ENCODE measurements at places on chromosomes 4 and X.

- DNase-seq = peak; percentile 76
These were observed 654 bp upstream of the DDIT4L start for GRCh38 chr4:100190643-100191600.

GRCh38 chr4:94428884-94429283 lies 22.9 kb upstream of the PDLIM5 start:
- no peak for DNase-seq

DNA sequence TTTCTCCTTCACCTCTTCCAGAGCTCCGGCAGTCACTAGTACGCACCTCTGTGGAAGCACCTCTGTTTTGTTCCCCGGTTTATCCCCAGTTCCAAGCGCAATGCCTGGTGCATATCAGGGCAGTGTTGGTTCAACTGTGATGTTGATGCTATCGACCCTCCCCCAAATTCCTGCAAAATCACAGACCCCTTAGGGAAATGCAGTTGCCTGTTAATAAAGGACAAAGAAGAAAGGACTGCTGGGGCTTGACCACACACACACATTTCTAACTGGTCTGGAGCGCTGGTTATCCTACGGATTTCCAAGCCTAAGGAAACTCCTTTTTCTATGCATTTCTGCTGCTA lies 530 bp upstream of the NMU start:
- DNase-seq = peak; percentile 64

DNA sequence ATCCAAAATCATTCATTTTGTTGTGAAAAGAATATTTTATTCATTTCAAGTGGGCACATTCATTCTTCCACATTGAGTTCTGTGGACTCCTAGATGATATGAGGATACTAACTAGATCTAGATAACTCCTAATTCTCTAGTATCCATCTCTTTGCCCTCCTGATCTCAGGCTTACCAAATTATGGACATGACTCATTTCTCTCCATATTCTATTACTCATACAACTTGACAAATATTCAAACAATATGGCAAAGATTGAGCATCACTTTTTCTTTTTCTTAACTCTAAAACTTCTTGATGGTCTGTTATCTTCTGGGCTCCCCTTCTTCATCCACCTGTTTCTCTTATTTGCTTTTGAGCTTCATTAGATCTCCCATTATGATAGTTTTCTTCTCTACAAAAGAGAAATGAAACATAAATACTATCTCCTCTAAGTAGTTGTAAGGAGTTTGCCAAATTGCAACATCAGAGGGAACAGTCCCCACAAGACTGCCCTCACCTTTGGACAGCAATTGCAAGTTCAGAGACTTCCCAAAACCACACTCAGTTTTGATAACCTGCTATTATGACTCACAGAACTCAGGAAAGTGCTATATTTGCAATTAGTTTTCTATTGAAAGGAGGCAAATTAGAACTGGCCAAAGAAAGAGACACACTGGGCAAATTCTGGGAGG lies 422.9 kb downstream of the SPRY1 start:
- no peak for DNase-seq

DNA sequence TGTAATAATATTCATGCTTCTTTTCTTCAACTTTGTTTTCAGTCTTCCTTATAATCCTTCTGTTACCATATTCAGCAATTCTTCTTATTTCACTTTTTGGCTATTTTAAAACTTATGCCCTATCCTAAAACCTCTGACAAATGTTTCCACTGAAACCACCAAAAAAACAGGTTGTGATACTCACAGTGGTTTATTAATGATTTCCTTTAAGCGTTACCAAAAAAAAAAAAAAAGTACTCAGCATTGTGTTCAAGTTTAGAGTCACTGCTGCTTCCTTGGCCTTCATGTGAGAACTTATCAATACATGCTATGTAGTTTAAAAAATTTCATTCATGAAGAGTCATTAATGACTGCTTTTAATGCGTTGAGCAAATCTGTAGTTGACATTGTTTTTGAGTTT lies 35.4 kb upstream of the UGT2A3 start:
- DNase-seq = no peak

DNA sequence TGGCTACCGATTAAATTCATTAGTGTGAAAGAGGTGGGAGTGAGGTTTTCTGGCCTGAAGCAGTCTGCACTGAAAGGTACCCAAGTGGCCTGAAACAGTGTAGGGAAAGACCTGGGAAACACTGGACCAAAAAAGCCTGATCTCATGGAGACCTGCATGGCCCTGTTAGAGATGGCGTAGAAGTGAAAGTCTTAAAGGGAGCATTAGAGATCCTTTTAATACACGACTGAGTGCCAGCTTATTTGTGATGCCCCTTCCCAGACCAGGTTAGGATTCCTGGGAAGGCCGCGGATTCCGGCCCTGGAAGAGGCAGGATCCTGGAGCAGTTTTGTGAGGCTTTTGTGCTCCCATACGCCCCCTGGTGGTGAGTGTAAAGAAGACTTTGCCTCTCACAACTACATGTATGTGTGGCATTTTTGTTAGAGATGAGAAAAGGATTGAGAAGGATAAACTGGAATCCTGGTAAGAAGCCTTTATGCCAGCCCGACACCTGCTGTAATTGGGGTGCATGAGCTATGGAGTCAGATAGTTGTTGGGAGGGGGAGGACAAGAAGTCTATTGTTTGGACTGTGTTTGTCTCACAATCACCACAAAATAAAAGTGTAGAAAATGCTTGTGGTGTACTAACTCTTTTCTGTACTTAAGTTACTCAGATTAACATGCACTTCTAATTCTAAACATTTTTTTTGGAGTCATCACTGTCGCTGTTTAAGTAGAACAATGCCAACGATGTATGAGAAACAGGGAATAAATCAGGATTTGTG lies 54.0 kb downstream of the JADE1 start:
- DNase-seq = peak; percentile 85

- no peak for DNase-seq
These were observed 205.5 kb upstream of the NUDT6 start for GRCh38 chr4:123127875-123128274.

DNA sequence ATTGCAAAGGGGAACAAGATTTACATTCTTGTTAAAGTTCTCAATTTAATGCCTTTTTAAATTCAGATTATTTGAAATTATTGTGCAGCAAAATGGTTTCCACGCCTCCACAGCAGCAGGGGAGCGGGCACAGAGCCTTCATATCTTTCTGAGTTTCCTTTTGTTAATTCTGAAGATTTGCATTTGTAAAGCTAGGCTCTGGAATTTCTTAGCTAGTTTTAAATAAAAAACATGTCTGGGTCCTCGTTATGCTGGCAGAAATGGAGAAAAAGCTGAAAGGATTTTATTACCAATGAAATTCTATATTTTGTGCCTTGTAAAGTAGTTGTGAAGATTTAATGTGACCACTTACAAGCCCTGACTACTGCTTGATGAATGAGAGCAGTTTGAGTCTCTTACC lies 40.8 kb upstream of the MAGED1 start:
- DNase-seq = no peak

GRCh38 chr4:125393825-125394224 lies 79.1 kb downstream of the FAT4 start:
- DNase-seq = no peak

GRCh38 chr4:9999956-10000561 lies 21.2 kb downstream of the SLC2A9 start:
- no peak for DNase-seq

DNA sequence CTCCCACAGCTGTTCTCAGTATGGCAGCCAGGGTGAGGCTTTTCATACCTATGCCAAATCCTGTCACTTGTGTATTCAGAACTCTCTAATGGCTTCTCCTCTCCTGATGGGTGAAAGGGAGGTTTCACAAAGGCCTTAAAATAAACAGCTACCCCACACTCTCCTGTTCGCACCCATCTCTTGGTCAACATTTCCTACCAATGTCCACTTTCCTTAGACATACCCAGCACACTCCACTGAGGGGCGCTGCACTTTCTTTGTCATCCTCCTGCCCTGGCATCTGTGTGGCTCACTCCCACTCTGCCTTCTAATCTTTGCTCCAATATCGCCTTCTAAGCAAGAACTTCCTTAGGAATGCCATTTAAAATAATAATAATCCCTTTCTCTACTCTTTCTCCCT lies 313.3 kb downstream of the PPP3CA start:
- no peak for DNase-seq

- no peak for DNase-seq
These were observed 115.6 kb upstream of the NALF2 start for GRCh38 chrX:69388526-69388925.

DNA sequence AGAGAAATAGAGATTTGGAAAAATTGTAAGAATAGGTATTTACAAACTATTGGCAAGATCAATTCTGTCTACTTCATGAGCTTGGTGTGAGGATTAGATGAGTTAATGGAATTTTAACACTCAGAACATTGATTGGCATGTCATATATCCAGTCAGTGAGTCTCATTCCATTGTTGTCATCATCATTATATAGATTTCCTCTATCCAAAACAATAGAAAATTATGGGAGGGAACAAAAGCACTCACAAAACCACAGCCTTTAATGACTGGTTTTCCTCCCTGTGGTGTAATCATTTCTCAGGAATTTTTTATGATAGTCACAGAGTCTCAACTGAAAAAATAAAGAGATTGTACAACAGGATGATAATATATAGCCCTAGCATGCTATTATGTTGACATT lies 21.1 kb downstream of the KLHL5 start:
- no peak for DNase-seq

DNA sequence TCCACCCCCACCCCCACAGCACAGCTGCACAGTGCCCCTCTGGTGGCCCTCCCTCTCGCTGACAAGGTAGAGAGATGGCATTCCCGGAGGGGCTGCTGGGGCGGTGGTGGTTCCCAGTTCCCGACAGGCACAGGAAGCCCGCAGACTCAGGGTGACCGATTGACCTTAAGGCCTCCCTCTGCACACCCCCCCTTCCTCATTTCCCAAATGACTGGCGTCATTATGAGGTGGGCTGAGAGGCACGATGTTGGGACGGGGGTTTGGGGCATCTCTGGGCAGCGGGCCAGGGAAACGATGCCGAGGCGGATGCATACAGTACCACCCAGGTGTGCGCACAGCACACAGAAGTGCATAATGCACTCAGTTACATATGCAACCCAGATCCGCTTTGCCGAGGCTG lies 3.5 kb upstream of the TIMP1 start:
- DNase-seq = no peak

DNA sequence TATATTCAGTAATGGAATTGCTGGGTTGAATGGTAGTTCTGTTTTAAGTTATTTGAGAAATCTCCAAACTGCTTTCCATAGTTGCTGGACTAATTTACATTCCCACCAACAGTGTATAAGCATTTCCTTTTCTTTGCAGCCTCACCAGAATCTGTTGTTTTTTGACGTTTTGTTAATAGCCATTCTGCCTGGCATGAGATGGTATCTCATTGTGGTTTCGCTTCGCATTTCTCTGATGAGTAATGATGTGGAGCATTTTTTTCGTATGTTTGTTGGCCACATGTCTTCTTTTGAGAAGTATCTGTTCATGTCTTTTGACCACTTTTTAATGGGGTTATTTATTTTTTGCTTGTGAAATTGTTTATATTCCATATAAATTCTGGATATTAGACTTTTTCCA lies 13.6 kb upstream of the MAGED4B start:
- no peak for DNase-seq

DNA sequence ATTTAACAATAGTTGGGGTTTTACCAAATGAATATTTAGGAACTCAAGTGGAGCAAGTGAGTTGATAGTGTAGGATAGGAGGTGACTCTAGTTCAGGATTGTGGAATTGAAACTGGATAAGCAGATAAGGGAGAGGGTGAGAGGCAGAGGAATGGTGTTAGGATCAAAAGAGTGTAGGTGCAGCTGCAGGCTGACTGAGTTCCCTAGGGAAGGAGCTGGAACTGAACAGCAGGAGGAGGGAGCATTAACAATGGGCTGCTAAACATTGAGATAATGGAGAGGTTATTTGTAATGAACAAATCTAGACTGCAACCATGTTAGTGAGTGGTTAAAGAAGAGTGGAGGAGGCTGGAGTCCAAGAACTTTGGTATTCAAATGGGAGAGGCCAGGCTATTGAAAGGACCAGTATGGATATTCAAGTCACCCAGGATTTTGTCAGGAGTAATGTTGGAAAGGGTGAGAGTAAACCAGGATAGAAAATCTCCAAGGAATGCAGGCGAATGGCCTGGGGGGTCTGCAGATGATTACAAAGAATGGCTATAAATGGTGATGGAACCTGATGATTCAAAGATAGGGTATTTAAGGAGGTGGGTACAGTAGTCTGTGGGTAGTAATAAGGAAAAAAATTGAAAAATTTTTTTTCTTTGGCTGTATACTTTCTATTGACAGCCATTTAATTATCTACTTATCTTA lies 497.1 kb upstream of the TENM3 start:
- DNase-seq = no peak

DNA sequence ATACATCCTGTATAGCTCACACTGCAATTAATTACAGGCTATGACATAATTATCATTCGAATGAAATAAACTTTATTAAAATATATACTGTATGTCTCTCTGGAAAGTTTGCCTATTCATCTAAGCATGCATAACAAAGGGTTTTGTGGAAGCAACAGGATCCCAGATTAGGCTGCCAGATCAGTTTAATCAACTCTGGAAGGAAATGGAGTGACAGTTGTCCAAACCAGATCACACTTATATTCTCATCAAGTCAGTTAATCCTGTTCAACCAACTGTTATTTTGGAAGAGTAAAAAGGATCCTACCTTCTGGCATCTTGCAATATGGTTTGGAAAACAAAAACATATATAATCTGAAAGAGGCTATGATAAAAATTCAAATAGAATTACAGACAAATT lies 312.2 kb downstream of the FAT4 start:
- no peak for DNase-seq

- no peak for DNase-seq
These were observed 32.4 kb downstream of the ATP2B3 start for GRCh38 chrX:153549807-153550206.

DNA sequence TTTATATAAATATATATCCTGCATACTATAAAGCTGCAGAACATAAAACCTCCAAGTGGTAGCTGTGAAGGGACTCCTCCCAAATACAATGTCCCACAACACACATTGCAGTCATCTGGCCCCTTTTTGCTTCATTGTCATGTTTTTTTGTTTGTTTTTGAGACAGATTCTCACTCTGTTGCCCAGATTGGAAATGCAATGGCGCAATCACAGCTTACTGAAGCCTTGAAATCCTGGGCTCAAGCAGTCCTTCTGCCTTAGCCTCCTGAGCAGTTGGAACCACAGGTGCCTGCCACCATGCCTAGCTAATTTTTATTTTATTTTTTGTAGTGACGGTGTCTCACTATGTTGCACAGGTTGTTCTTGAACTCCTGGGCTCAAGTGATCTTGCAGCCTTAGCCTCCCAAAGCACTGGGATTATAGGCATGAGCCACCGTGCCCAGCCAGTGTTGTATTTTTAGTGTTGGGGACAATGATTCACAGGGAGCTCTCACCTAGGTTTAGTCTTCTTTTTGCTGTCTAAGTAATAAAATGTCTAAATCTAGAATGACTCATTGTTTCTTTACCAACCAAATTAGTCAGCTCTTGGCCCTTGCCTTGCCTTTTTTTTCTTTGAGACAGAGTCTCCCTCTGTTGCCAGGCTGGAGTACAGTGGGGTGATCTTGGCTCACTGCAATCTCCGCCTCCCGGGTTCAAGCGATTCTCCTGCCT lies 24.0 kb upstream of the XIAP start:
- no peak for DNase-seq

- no peak for DNase-seq
These were observed 46.5 kb downstream of the CWH43 start for GRCh38 chr4:49032440-49033161.

- DNase-seq = peak; percentile 9
These were observed 49.2 kb upstream of the STX18 start for GRCh38 chr4:4591071-4591470.

GRCh38 chr4:71441186-71442169 lies 102.7 kb downstream of the SLC4A4 start:
- no peak for DNase-seq

- no peak for DNase-seq
These were observed 23.5 kb downstream of the INTS6L start for GRCh38 chrX:135543924-135544323.
